ENCODE measurements at places on chromosomes 13 and 19.

GRCh38 chr19:21143854-21144253 lies 2.0 kb downstream of the ZNF431 start:
- DNase-seq, result no peak

GRCh38 chr13:79171141-79172061 lies 234.7 kb downstream of the RBM26 start:
- no peak for DNase-seq

DNA sequence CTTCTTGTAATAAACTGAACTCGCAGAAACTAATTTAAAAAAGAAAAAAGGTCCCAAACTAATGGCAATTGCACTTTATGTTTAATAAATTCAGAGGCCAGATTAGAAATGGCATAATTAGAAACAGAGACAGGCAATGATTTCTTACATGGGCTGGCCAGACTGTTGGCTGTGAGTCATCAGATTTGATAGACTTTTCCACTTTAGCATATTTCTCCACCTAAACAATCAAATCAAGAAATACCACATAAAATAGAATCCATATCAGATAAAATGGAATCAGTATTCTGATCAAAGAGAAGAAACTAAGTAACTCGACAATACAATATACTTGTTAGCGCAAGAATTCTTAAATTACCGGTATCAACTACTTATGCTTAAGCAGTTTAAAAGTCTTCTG lies 29.0 kb downstream of the EXOSC8 start:
- no peak for DNase-seq

DNA sequence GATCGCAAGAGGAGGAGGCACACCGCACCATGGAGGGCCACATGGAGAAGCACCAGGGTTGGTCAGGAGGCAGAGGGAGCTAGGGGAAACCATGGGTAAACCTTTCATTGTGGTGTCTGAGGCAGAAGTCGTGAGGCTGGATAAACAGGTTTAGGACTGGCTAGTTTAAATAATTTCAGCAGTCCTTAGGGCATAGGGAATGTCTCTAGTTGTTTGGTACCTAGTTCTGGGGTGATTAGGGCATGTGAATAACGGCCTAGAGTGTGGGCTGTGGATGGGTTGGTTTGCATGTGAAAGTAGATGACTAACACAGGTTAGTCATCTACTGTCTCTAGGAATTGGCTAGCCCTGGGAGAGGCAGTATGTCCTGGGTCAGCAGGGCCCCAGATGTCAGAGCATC lies 102.3 kb downstream of the STOML3 start:
- DNase-seq, result no peak

- DNase-seq, result no peak
Measured at GRCh38 chr13:107518292-107518691, 697.0 kb downstream of the LIG4 start.

- DNase-seq, result no peak
Measured at GRCh38 chr13:72113076-72113475, 246.1 kb upstream of the DACH1 start.

DNA sequence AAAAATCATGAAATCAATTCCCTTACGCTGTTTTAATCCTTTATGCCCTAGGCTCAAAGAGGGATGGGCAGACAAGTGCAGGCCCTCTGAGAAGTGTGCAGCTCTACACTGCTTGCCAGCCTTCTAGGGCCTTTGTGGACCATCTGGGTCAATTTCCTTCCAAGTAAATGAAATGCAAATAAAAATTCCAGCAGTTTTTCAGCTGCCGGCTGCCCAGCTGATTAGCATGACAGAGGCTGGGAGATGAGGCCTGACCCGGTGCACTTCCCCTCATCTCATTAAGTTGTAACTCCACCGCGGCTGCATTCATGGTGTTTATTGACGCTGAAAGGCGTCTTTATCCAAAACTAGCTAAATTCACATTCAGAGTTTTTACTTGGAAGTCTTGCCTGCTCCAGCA lies 47.5 kb upstream of the GSX1 start:
- no peak for DNase-seq

DNA sequence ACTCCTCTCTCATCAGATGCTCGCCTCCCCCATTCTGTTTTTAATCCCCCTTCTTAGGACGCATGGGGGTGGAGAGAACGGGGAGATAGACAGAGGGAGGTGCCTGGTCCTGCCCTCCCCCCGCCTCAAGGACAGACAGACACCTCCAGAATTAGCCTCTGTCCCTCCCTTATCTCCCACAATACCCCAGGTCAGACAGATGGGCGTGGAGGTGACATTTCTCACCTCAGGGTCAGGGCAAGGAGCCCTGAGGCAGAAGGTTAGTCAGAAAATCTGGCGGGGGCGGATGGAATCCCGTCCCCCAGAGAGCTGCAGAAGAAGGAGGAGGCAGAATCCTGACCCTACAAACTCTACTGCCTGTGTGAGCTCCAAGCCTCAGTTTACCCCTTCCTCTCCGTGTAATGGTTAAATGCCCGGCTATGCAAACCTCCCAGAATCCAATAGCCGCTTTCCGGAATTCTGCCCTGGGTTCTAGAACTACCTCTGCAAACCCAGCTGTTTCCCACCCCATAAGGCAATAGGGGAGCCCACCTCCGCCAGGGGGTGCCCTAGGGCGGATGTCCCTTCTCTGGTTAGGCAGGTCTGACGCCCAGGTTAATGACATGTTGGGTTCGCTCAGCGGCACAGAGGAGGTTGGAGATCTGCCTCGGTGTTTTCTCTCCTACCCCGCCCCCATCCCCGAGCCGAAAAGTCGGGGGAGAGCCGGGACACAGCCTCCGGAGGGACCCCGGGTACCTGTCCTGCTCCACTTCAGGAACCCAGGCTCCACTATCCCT lies 900 bp downstream of the PPP1R13L start:
- no peak for DNase-seq

Measured in stimulated activated CD4-positive, alpha-beta T cell treated with anti-CD3 and anti-CD28 coated beads, Interleukin-1b, Interleukin-23, amount 100 ng/mL, for 4 hours (primary cell).